NCI-H524 treated with DMSO at 0.1 percent for 48 hours (cell line): ENCODE measurements at places on chromosomes 7 and 10.

- DNase-seq, result no peak
Measured at GRCh38 chr7:43856316-43856715, 13.0 kb downstream of the MRPS24 start.

DNA sequence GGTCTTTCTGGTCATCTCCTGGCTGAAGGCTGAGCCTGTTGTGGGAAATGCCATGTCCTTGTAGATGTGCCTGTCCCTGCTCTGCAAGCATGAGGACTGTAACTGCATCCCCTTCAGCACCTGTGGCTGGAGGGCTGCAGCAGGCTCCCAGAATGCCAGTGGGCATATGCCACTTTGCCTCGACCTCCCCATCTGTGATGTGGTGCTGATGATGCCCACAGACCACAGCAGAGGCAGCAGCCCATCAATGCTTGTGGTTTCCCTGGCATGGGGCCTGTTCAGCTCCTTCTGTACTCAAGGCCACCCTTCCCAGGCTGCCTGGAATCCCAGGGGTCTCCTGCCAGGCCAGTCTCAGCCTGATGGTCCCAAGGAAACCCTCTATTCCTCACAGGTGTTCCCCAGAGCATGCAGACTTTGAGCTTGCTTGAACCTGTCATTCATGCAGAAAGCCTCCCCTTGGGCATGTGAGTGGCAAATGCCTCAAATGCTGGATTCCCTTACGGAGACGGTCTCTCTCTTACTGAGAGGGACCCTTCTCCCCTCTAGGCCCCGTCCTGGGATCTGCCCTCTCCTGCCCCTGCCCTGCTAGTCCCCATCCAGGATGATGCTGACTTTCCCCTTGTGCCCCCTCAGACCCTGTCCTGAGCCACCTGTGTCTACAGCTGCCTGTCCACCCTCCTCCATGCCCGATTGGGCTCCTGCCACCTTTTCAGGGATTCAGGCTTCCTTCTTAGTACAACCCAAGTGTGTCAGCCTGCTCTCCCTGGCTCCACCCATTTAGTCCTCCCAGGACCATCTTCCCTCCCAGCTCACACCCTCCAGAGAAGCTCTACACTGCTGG, 50.9 kb upstream of the ANTXRL start:
- no peak for DNase-seq

DNA sequence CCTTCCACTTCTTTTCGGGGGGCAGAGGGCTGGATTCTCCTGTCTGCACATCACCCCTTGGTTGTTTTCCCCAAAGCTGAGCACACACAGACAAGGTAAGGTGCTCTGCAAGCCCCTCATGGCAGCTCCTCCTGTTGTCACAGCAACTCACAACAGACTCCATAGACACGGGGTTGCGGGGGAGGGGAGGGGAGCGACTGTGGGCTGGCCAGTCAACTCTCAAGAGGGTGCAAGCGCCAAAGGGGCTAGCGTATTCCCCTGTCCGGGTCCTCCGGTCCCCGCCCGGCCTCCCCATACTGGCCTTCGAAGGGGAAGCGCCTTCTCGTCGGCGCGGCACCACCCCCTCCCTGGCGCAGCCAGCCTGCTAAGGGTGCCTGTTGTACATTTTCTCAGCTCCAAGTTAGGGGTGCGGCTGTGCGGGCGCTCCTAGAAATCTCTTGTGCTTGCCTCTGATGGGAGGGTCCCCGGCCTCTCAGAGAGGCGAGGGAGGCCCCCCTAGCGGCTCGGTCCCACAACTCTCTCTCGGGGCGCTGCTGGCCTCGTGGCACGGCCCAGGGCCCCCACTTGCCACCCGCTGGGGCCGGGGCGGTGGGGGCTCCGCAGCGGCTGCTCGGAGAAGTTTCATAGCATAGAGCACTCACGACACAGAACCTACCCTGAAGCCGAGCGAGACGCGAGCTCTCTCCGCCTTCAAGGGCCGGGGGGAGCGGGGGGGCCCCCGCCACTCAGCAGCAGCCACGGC, 498 bp downstream of the RHOBTB1 start:
- DNase-seq, result no peak

- DNase-seq, result no peak
Measured at GRCh38 chr7:98795741-98796493, 73.9 kb downstream of the TMEM130 start.

DNA sequence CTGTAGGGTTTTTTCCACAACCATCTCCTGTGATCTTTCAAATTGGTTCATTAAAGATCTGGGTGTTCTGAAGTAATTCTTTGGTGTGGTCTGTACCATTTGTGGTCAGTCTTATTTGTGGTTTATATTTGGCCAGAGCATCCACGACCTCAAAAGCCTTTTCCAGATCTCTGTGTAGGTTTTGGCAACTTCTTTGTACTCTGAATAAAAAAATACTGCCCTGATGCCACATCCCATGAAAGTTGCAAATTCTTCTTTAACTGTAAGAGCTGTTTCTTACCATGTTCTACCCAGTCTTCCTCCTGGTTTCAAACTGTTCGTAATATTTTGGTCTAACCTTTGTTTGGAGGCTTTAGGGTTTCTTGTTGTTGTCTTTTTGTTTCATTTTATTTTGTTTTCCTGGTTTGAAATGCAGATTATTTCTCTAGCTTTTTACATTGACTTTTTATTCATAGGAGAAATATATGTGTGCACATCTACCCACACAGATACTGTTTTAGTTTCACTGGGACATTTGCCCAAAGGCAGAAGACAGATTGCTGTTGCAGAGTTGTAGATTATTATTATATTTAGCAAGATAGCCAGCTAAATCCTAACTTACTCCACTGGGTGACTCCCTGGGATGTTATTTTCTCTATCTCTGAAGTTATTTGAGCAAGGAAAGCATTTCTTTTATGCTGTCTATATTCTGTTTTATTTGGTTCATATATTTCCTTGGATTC, 123.2 kb upstream of the SAMD8 start:
- DNase-seq, result no peak

DNA sequence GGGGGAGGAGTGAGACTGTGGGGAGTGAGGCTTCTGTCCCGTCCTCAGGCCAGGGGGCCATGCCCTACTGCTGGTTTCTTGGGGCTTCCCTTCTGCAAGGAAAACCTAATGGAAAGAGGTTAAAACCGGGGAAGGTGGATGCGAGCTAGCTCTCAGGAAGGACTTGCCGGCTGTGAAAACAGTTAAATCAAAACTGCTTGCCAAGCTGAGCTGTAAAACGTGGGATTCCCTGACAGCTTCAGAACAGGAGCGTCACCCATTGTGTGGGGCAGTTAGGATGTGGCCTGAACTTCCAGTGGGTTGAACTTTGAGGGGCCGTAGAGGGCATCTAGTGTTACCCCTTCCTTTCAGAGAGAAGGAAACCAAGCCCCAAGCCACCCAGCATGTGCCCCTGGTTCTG, 13.1 kb downstream of the TSPAN15 start:
- DNase-seq, result no peak

- DNase-seq, result no peak
Measured at GRCh38 chr7:43244232-43244631, 131.8 kb downstream of the HECW1 start.

DNA sequence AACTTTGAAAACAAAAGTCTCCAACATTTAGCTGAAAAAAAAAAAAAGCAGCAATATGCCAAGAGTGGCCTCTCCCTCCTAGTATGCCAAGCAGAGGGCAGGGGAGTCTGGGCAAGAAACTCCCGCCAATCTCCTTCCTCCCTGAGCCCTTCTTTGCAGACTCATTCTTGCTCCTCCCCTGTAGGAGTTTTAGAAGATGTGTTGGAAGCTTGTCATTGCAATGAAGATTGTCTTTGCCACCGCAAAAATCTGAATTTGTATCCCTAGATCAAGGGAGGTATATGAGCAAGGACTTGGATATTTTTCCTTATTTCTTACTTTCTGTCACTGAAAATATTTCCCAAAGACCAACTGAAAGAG, 2.6 kb upstream of the TNS3 start:
- no peak for DNase-seq

- no peak for DNase-seq
Measured at GRCh38 chr7:636396-636795, 90.1 kb upstream of the DNAAF5 start.

GRCh38 chr7:15305002-15305600, 256.7 kb downstream of the AGMO start:
- DNase-seq, result no peak

DNA sequence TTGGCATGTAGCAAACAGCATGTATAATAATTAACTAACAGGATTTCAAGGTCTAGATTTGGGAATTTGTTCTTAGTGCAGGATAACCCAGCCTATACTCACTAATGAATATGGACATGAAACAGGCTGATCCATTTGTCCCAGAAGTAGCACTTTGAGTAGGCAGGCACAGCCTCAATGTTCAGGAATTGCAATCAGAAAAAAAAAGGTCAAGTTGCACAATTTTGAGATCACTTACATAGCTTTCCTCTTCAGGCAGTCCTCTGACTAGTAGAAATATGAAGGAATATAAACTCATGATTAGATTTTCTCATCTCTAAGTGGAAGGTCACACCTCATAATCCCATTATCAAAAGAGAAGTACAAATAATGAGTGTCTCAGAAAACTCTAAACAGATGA, 921.4 kb upstream of the CELF2 start:
- no peak for DNase-seq

- no peak for DNase-seq
Measured at GRCh38 chr10:17387861-17388503, 66.4 kb downstream of the ST8SIA6 start.

DNA sequence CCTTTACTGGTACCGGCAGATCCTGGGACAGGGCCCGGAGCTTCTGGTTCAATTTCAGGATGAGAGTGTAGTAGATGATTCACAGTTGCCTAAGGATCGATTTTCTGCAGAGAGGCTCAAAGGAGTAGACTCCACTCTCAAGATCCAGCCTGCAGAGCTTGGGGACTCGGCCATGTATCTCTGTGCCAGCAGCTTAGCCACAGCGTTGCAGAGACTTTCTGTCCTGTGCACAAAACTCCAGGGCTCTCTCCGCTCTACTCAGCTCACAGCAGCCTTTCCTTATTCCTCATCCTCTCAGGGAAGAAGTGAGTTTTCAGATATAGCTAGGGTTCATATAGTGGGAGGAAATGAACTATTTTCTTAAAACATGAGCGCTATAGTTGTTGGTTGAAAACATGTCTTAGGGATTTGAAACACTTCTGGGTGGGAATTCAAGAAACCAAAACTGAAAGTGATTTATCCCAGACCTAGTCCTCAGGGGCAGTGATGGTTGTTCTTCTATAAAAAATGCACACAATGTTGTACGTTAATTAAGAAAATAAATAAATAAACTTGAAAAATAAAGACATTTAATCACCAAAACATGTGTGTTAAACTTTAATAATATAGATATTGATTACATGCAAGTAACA, 150.2 kb upstream of the PRSS58 start:
- no peak for DNase-seq

DNA sequence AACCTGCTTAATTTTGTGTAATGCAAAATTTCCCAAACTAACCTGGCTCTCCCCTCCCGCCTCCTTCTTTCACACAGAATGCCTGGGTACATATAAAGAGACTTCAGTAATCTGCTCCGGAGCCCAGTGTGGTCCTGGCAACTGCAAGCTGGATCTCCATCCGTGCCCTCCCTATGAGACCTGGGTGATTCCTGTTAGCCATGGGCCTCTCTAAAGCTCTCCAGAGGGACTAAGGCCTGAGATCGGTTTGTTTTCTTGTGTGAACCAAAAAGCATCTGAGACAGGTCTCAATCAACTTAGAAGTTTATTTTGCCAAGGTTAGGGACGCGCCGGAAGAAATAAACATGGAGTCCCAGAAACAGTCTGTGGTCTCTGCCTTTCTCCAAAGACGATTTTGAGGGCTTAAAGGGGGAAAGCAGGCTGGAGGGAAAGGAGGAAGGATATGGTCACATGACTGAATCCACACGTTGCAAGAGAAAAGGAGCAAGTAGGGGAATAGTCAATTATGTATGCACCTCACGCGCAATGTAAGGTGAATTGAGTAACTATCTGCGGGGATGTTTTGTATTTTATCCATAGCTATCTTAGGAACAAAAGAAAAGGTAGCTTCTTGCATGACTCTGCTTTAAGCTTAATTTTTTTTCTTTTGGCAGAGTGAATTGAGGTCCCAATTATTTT, 46.2 kb upstream of the CCDC3 start:
- DNase-seq, result no peak

- no peak for DNase-seq
Measured at GRCh38 chr7:124328774-124329173, 295.9 kb upstream of the TMEM229A start.

GRCh38 chr7:8189625-8190024, 72.3 kb downstream of the ICA1 start:
- DNase-seq, result peak; percentile 90

- no peak for DNase-seq
Measured at GRCh38 chr7:13448243-13448642, 541.2 kb downstream of the ETV1 start.

DNA sequence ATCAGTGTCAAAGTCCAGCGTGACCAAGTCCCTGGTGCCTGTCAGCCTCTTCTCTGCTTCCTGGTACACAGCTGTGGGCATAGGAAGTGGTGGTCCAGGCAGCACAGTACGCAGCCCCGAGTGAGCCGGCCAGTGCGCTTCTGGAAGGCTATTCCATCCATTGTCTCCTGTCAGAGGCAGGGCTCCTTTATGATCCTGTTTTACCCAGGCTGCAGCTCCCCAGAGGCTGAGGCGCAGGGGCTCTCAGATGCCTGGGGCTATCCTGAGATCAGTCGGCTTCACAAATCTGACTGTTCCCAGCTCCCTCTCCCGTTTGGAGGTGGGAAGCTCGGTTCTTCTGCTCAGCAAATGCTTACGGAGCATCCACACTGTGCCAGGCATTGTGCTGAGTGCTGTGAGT, 70.3 kb downstream of the LANCL2 start:
- no peak for DNase-seq

DNA sequence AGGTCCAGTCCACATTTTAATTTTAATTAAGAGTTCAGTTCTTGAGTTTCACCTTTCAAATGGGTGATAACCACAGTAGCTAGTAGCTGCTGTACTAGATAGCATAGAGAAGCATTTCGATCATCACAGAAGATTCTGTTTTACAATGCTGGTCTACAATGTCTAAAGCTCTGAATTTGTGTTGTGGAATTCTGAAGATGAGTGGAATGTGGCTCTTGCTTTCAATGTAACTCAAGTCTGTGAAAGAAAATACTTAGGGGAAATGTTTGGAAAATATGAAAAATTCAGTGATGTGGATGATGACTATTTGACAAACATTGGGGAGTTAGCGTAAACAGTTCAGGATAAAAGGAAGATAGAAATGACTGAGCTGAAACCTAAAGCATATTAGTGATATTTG, 139.4 kb downstream of the GNAT3 start:
- DNase-seq, result no peak

- DNase-seq, result no peak
Measured at GRCh38 chr7:41134300-41135255, 568.3 kb downstream of the INHBA start.

- no peak for DNase-seq
Measured at GRCh38 chr10:25078658-25079431, 62.4 kb downstream of the THNSL1 start.

DNA sequence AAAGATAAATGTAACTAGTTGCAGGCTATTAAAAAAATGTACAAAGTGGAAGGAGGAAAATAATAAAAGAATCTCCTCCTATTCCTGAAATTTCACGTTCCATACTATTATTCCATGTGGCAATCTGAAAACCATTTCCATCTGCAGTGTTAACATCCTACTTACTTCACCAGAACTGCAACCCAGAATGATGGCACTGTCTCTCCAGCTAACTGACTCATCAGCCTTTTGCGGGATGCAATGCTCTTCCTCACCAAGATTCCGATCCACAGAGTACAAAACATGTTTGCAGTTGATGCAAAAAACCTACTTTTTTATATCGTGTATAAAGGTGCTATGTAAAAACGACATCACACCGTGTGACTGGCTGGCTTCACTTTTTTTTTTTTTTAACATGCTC, 50.8 kb downstream of the ESYT2 start:
- DNase-seq, result no peak

GRCh38 chr7:81802251-81802650, 32.4 kb upstream of the HGF start:
- DNase-seq, result no peak

- no peak for DNase-seq
Measured at GRCh38 chr10:113519681-113520115, 33.2 kb upstream of the HABP2 start.
